Fibroblast of mammary gland (primary cell): ENCODE measurements at places on chromosomes 6 and 20.

DNA sequence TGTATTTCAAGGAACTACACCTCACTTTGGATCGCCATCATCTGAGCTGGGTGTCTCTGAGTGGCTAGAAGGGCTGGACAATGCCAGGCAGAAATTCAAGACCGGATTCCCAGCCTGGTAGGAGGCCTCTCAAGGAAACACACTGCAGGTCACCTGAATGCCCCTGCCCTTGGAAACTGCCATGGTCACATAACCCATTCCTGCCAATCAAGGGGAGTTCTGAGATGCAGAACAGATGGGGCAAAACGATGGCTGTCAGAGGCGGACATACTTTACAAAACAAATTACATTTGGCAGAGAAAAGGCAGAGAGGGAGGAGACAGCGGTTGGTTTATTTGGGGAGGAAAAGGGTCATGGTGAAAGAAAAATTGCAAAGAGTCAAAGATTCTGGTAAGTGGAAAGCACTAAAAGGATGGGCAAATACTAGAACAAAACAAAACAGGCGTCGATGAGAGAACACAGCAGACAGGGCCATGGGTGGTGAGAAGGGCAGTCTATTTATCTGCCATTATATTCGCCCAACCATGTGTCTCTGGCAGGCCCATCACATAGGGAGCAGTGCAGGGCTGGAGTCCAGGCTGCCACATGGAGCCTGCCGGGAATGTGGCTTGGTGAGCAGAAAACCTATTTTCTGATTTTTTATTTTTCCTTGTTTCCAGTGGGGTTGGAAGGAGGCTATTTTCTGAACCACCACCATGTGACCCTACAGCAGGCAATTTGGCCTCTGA is 13.5 kb downstream of the BEND3 start:
- no peak for DNase-seq

DNA sequence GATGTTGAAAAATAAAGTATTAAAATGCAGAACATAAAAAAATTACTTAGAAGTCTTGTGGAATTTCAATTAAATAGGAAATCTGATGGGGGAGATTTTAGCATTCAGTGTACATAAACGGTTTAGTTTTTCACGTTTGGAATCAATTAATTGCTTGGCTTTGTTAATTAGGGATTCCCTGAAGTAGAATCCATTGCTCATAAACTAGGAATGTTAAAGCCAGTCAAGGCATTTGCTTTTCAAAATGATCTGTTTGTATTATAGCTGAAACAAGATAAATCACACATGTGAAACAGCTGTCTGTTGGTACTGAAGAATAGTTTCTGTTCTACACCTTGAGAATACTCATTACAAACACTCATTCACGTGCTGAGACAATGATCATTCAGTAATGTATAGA is 297.9 kb downstream of the TBC1D7 start:
- DNase-seq: no peak

GRCh38 chr6:131844243-131844841 is 36.5 kb downstream of the ENPP1 start:
- DNase-seq: peak; percentile 86

DNA sequence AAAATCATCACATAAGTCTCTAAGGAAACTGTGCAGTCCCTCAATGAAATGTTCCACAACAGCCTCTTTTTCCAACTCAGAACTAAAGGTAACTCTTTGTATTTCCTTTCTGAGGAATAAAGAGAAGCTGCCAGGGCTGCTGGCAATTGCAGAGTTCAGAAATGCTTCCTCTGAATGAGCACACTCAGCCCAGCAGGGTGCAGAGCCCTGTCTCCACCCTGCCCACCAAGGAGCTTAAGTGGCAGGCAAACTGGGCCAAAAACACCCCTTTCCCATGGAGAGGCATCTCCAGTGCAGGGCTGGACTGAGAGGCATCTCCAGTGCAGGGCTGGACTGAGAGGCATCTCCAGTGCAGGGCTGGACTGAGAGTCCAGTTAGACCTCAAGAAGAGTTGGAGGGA is 255.4 kb downstream of the GMPR start:
- no peak for DNase-seq

- DNase-seq: peak; percentile 87
Observed at GRCh38 chr20:40990542-40991120, 38.0 kb upstream of the TOP1 start.

- DNase-seq: no peak
Observed at GRCh38 chr20:58668901-58669286, 17.8 kb downstream of the STX16 start.

- DNase-seq: peak; percentile 57
Observed at GRCh38 chr20:973785-974194, 28.3 kb downstream of the RSPO4 start.

DNA sequence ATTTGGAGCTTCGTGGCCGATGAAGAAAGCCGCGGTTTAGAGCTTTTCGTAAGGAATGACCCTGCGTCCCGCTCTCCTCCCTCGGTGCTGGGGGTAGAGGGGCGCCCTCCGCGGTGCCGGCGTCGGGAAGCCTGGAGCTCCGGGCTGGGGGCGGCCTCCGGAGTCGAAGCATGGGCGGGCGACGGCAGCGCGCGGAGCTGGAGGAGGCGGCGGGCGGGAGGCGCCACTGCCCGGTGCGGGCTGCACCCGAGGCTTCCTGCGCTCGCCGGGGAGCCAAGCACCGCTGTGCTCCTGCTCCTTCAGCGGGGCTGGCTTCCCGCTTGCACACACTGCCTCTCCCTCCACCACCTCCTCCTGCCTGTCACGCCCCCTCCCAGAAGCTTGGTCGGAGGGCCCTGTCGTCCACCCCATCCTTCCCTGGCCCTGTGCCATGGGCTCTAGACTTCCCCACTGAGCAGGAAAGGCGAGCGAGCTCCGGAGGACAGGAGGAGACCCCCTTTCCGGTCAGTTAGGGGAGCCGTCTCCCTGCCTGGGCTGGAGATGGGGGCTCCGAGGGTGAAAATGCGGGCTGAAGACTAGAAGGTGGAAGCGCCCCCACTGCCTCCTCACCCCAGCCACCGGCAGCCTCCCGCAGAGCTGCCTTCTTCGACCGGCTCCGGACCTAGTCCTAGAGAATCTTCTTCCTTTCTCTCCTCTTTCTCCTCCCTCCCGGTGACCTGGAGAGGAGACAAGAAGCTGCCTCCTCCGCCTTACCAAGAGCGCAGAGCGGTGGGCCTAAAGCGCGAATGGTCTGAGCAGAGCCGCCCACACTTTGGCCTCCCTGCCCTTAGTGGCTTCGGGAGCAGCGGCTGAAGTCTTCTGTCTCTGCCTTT is 1.8 kb downstream of the CDH4 start:
- DNase-seq: peak; percentile 23

GRCh38 chr6:163945808-163946207 is 531.3 kb downstream of the QKI start:
- DNase-seq: no peak

DNA sequence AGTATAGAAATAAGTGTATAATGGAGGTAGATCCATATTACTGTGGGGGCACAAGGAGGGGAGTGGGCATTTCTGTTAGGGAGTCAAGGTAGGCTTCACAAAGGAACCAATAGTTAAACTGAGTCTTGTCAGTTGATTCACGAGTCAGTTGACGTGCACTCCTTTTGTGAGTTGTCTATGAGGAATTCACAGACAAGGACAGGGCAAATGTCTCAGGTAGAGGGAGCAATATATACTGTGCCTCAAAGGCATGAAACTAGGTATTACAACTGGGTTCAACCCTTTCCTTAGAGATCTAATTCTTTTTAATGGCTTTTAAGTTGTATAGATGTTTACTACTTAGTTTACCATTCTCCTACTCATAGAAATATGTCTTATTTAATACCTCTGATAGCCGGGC is 11.0 kb downstream of the TMEM14C start:
- DNase-seq: no peak

DNA sequence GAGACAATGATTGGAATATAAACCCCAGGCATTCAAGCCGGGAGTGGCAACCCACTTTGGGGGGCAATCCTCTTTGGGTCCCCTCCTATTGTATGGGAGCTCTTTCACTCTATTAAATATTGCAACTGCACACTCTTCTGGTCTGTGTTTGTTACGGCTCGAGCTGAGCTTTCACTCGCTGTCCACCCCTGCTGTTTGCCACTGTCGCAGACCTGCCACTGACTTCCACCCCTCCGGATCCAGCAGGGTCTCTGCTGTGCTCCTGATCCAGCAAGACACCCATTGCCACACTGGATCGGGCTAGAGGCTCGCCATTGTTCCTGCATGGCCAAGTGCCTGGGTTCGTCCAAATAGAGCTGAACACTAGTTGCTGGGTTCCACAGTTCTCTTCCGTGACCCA is 222.8 kb upstream of the MANEA start:
- no peak for DNase-seq

- DNase-seq: no peak
Observed at GRCh38 chr6:47521961-47522360, 44.4 kb downstream of the CD2AP start.
